Lung microvascular endothelial cell (primary cell): ENCODE measurements at places on chromosomes 4 and X. TPM values are rescaled to one million over a fixed set of nuclear protein-coding genes. Genes with fewer than 3 reads are reported as not detected.

DNA sequence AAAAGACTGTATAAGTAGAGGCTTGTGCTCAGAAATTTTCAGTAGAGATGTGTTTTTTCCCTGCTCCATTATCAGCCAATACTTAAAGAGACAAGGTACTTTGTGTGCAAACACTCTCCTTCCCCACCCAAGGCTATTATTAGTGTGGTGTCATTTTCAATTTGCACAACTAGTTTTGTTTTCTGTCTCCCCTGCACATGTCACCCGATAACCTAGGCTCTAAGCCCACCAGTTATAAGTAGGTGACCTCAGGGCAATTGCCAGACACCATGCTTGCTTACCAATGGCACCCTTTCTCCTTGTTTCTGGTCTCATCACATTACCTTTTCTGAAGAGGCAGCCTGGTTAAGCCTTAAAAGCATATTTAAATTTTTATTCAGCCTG is 8.0 kb upstream of the GUCY1A1 start:
- DNase-seq: no peak

GRCh38 chrX:110286106-110286505 is 31.8 kb downstream of the AMMECR1 start:
- DNase-seq: no peak

DCAF16 gene
- total RNA-seq: 13.3 and 19.0 TPM in 2 replicates

GRCh38 chr4:82818664-82819662 is 20.4 kb upstream of the SCD5 start:
- peak; percentile 45 for DNase-seq

DNA sequence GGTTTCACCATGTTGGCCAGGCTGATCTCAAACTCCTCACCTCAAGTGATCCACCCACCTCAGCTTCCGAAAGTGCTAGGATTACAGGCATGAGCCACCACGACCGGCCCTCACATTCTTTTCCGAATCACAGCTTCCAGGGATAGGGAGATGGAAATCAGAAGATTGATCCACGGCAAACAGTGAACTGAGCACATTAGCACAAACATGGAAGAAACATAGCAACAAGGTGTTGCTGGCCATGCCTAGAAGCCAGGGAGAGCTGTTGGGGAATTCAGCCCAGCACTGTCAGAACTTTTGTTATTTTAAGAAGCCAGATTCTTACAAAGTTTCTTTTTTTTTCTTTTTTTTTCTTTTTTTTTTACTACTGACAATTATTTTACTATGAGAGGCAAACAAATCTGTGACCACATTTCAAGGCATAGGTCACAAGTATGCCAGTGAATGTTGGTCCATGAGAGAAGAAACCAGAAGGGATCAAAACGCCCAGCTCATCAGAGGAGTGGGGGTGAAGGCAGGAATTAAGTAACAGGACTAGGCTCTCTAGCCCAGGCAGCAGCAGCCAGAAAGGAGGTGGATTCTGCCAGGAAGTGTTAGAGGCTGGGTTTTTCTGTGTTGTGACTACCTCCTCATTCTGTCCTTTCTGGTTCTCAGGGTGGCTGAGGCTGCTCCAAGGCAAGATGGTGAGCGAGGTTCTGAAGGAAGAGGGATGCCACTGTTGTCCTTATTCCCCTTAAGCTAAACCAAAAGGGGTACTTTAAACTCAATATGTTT is 44.1 kb downstream of the TEC start:
- DNase-seq: no peak

DNA sequence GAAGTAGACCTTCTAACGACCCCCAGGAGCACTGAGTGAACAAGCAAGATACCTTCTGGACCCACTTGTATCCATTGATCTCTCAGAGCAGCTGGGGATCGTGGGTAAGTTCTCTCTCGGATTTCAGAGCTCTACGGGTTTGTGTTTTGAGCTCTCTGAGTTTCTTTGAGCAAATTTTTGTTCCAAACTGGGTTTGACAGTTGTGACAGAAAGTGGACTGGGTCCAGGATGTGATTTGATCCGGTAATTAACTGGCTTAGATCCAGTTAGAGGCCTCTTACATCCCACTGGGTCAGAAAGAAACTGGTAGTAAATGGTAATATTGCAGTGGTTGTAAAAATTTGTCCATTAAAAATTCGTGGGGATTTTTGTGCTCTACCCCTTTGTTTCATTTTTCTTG is 459.2 kb downstream of the INPP4B start:
- no peak for DNase-seq

- DNase-seq: peak; percentile 10
Measured at GRCh38 chr4:22500831-22501714, 14.8 kb downstream of the ADGRA3 start.

GRCh38 chr4:55927803-55928437 is 20.8 kb upstream of the CEP135 start:
- no peak for DNase-seq

DNA sequence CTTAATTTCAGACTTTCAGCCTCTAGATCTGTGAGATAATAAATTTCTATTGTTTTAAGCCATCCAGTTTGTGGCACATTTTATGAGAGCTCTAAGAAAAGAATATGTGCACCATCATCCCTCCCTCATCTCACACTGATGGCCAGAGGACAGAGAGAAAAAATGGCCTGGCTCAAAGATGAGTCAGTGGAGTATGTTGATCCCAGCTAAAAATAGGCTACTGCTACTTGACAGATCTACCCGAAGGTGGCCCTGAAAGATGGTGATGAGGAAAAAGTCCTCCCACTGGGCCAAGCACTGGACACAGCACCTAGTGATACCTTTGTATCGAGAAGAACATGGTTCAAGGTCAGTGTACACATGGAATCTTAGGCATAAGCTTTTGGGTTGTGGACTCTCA is 38.2 kb upstream of the DCTD start:
- no peak for DNase-seq

- DNase-seq: no peak
Measured at GRCh38 chr4:158884280-158884679, 115.5 kb downstream of the FNIP2 start.

DNA sequence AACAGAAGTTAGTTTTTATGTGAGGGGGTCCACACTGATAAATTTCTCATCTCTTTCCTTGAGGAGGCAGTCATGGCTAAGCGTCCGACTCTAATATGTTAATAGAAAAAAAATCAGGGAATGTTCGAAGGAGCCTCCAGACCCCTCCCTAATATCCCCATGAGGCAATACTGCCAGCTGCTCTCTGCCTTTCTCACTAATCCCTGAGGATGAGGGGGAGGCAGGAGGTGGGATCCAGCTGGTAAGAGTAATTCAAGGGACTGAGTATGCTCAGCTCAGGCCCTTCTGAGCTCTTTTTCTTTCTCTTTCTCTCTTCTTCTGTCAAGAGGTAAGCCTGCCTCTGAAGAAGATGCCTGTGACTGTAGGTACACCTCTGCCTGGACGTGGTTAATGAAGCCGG is 51.7 kb downstream of the PIR start:
- no peak for DNase-seq

DMRTC1 gene
- not detected in 2 replicates for total RNA-seq

SRPX2 gene
- total RNA-seq: 8.1 and 8.3 TPM in 2 replicates

DNA sequence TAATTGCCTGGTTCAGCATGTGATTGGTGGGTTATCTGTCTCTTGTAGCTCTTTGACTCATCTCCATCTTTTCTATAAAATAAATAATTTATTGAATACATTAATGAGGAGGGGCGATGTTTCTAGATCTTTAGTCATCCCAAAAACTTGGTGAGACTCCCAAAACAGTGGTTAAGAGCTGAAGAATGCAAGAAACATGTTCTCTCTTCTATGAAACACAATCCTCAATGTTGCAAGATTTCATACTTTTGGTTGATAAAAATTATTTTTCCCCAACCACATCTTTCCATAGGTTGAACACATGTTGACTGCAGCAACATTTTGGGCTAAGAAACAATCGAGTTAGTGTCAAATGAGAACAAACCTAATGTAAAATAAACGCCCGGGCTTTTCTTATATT is 1.2 kb upstream of the TMEM47 start:
- DNase-seq: no peak

GRCh38 chr4:124905441-124905840 is 192.9 kb upstream of the ANKRD50 start:
- peak; percentile 60 for DNase-seq

ZCCHC4 gene
- 4.1 and 6.7 TPM in 2 replicates for total RNA-seq

DNA sequence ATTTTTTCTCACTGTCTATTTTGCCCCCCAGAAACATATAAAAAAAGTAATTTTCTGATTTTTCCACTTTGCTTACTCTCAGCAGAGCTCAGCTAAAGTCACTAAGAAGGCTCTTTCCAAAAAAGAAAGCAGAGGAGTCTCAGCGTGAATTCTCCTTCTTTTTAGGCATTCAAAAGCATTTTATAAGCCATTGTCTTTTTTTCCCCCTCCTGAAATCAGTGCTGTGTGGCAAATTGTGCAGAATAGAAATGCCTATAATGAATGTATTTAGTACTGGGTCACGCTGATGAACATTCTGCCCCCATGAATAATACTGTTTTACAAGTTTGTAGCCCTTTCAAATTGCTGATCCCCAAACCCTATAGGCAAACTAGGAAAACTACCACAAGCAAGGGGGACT is 1.6 kb upstream of the PCDH18 start:
- no peak for DNase-seq

DNA sequence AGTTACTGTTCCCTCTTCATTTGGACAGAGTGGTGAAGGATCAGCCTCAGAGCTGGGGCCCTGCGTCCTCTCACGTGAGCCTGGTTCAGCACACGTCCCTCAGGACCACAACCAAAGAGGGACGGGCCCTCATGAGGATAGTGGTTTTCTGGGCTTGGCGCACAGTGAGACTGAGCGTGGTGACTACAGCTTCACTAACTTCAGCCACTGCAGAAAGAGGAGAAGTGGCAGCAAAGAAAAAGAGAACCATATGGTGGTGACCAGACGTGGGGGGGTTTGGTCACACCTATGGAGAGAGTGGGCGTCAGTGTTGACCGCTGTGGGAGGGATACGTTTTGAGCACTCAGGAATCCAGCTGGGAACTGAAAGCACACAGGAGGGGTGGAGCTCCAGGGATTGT is 21.8 kb upstream of the TNIP3 start:
- no peak for DNase-seq

DNA sequence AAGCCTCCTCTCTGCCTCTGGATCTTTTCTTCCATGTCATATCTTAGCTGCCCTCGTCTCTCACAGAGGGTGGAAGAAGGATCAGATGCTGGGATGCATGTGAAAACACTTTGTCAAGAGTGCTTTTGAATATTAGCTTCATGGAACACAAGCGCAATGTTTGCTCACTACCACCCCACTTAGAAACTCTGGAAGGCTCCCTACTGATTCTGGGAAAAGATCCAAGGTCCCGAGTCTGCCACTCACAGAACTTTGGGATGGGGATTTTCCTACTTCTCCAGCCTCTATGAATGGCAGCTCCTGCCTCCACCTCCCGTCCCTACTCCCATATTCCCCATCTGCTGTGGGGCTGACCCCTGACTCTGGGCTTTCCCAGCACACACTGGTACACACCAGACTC is 40.2 kb upstream of the CRMP1 start:
- DNase-seq: no peak

ADRA2C gene
- total RNA-seq: under 0.01 TPM in 2 replicates

ARHGEF6 gene
- total RNA-seq: 5.9 and 12.7 TPM in 2 replicates

GRCh38 chr4:30614771-30615170 is 105.4 kb upstream of the PCDH7 start:
- no peak for DNase-seq

DNA sequence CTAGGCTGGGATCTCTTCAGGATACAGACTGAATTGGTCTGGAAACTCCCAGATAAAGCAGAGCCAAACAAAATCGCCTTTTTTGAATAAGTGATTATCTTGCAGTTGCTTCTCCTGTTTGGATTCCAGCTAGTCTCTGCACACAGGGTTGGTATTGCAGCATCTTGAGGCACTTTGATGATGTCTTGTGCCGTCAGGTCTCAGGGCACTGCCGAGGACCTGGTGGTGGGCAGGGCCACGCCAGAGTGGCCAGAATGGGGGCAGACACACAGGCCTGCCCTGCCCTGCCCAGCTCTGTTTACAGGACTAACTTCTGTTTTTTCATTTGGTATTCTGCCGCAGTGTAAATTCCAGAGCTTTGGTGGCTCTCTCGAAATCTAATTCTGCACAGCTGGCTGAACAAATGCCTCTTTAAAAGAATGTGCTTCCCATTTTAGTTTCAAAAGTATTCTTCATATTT is 276.1 kb downstream of the NR3C2 start:
- DNase-seq: peak; percentile 26

- DNase-seq: no peak
Measured at GRCh38 chrX:72043636-72044035, 88.1 kb downstream of the RTL5 start.

GRCh38 chr4:138861135-138861534 is 154.4 kb upstream of the NOCT start:
- DNase-seq: peak; percentile 48

- no peak for DNase-seq
Measured at GRCh38 chr4:1535926-1536578, 129.8 kb upstream of the NKX1-1 start.

RENBP gene
- 13.9 and 35.9 TPM in 2 replicates for total RNA-seq

DNA sequence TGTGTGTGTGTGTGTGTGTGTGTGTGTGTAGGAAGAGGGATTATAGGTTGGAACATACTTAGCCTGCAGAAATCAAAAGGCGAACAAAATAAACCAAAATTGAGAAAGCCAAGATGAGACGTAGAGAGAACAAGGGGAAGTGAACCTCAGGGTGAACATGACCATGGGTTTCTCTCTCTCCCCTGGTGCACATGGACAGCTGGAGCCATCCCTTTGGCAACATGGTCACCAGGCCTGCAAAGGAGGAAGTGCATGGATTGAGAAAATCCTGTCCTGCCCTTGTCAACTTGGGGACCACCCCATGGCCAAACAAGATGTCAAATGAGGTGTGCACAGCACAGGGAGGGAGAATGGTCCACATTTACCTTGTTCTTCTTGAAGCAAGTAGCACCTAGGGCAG is 23.1 kb downstream of the LGI2 start:
- DNase-seq: no peak

DNA sequence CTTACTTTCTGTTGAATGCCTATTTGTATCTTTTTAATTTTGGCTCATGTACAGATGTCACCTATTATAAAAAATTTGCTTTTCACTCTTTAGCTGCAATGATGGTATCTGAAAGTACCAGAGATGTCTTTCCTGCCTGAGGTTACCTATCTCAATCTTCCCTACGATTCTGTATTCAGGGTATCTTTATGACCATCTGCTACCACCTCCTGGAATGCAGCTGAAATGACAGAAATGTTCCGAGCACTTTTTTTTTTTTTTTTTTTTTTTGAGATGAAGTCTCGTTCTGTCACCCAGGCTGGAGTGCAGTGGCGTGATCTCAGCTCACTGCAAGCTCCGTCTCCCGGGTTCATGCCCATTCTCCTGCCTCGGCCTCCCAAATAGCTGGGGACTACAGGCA is 136.4 kb downstream of the REPS2 start:
- peak; percentile 45 for DNase-seq

GRCh38 chr4:76523593-76523992 is 88.6 kb downstream of the SHROOM3 start:
- DNase-seq: no peak

ERCC6L gene
- total RNA-seq: 0.60 and 2.2 TPM in 2 replicates

CSAG3 gene
- not detected in 2 replicates for total RNA-seq

DNA sequence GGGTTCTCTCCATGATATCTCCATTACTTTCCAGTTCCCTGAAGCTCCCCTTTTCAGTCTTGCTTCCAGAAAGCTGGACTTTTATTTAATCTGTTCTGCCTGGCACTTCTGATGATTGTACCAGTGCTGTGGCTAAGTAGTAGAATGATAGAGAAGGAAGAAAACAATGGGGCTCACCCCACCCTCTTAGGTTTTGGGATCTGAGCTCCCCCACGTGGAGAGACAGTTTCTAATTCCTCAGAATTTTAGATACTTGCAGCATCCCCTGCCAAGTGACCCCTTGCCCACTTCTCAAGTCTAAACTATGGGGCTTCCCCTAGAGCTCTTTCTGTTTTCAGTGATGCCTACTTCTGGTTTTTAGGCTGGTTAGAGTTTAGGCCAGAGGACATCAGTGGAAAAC is 73.9 kb downstream of the GC start:
- DNase-seq: no peak

- peak; percentile 54 for DNase-seq
Measured at GRCh38 chr4:10753336-10753735, 68.8 kb upstream of the CLNK start.
